ENCODE measurements at places on chromosomes 4 and X. TPM values are rescaled to one million over a fixed set of nuclear protein-coding genes. Genes with fewer than 3 reads are reported as not detected.

GRCh38 chrX:14616301-14616700 lies 87.0 kb downstream of the GLRA2 start:
- no peak for DNase-seq

GRCh38 chr4:149604827-149605226 lies 210.8 kb downstream of the IQCM start:
- no peak for DNase-seq

The DDX53 gene
- total RNA-seq: not detected

GRCh38 chr4:9994246-9994847 lies 26.9 kb downstream of the SLC2A9 start:
- DNase-seq: no peak

DNA sequence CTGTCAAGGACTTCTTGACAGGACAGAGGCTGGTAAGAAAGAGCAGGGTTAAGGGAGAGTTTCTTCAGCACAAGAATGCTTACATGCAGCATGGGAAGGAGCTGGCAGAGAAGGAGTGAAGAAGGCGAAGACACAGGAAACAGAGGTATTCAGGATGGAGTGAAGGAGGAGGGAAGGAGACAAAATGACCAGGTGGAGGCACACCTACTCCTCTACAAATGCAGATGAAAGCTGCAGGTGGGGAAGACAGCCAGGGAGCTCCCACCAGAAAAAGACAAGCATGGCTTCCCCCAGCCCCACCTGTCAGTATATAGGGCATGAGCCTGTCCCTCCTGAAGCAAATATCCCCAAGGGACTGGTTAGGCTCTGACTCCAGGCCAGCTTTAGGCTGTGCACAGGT lies 29.6 kb upstream of the NKRF start:
- DNase-seq: no peak

DNA sequence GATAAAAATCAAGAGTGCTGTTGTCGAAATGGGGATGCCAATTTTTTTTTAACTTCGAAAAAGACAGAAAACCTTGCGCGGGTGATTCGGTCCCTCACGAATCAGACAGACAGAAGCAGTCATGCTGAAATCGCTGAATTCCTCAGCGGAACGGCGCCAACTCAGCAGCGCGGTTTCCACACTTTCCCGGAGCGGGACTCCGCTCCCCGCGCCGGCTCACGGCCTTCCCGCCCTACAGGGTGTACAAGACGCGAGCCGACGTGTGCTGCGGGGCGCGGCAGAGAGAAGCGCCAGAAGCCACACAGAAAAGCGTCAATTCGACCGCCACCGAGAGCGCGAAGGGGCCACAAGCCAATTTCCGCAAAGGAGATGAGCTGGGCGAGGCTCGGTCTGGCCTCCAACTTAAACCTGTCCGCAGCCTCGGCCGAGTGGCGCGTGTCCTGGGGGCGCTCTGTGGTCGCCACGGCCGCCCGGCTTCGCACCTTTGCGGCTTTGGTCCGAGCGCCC lies 1.3 kb downstream of the NEXMIF start:
- no peak for DNase-seq

The EVC gene
- 24.1 TPM for total RNA-seq

The PAPSS1 gene
- total RNA-seq: 44.7 TPM

The KIT gene
- total RNA-seq: 21.0 TPM

DNA sequence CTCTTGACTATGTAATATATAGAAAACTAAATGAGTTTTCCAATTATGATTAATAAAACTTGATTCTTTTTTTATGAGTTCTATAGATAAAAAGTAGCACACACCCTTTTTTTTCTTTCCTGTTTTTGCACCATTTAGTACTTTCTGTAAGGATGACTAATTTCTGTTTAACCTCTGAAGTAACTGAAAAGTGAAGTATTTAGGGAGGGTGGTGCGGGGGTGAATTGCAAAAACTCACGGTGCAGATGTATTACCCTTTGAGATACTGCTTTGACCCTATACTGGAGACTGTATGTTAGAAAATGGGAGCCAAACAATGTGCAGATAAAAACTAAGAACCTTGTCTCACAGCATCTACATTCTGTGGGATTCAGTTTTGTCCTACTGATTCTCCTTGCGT lies 471.6 kb downstream of the DTHD1 start:
- no peak for DNase-seq

The S100P gene
- total RNA-seq: 2,292 TPM

The STK32B gene
- 0.94 TPM for total RNA-seq

The CLCN4 gene
- 2.2 TPM for total RNA-seq

DNA sequence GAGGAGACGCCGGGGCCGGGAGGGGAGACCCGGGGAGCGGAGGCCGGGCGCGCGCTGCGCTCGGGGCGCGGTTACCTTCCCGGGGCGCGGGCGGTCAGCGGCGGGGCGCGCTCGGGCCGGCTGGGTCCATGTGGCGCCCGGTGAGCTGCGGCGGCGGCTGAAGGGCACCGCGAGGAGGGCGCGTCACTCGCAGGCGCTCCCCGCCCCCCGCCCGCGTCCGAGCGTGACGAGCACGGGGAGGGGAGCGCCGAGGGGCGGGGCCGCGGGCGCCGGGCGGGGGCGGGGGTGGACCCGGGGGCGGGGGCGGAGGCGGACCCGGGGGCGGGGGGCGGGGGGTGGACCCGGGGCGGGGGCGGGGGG lies at the start of gene CPLX1:
TSS of gene CPLX1 (minus strand) at position 159 of the 360 bp plus-strand sequence. CDS start 1,607 bp downstream, outside the sequence.
- no peak for DNase-seq

- no peak for DNase-seq
These were observed 256.1 kb upstream of the ADGRL3 start for GRCh38 chr4:60944060-60944459.

The CT83 gene
- total RNA-seq: not detected

GRCh38 chr4:88623097-88623496 lies 30.8 kb downstream of the HERC3 start:
- DNase-seq: no peak

DNA sequence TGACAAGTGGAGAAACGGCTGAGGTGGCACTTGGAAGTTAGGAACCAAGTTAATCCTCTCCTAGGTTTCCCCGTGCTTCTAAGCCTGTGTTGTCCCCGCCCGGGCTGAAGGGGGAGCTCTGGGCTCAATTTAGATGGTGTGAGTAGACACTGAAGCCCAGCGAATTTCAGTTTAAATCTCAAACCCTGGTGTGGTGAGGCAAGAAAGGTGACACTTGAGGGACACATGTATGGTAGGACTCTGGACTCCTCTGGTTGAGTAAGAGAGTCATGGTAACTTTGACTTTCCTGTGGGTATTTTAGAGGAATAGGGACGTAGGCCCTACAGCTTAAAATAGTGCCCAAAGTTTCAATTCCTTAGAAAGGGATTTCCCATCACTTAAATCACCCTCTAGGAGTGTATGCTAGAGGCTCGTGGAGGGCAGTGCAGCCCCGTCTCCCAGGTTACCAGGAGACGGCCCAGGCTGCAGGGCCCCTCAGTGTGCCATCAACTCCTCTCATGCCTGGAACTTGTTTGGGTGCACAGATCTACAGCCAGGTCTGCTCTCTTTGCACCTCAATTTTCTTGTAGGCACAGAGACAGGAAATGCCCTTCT lies 24.0 kb downstream of the HAND2 start:
- DNase-seq: no peak

The SSX3 gene
- total RNA-seq: not detected

GRCh38 chr4:8400632-8401325 lies 39.7 kb downstream of the ACOX3 start:
- DNase-seq: no peak

GRCh38 chr4:139214039-139214534 lies 37.1 kb upstream of the ELF2 start:
- DNase-seq: peak; percentile 45

GRCh38 chr4:139633661-139634060 lies 32.0 kb upstream of the MGST2 start:
- no peak for DNase-seq

The TMPRSS11D gene
- total RNA-seq: not detected

The USP17L13 gene
- not detected for total RNA-seq

DNA sequence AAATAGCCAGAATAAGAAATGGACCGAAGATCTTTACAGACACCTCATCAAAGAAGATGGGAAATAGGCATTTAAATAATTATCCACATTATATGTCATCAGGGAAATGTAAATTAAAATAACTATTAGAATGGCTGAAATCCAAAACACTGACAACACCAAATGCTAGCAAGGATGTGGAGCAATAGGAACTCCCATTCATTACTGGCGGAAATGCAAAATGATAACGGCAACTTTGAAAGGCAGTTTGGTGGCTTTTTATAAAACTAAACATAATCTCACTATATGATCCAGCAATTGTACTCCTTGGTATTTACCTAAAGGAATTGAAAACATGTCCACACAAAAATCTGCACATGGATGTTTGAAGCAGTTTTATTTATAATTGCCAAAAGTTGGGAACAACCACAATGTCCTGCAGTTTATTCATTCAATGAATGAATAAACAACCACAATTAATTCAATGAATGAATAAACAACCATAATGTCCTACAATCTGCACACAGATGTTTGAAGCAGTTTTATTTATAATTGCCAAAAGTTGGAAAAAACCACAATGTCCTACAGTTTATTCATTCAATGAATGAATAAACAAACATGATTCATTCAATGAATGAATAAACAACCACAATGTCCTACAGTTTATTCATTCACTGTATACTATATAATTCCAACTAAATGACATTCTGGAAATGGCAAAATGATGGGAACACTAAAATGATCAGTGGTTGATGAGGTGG lies 117.6 kb upstream of the PCDH18 start:
- DNase-seq: no peak

GRCh38 chr4:16077786-16078185 lies 6.0 kb downstream of the PROM1 start:
- no peak for DNase-seq

The SRPX2 gene
- total RNA-seq: 89.0 TPM

The EGFL6 gene
- 0.78 TPM for total RNA-seq

- DNase-seq: no peak
These were observed 287.6 kb downstream of the ARHGAP24 start for GRCh38 chr4:85762529-85762871.

GRCh38 chr4:148737061-148737770 lies 295.0 kb upstream of the NR3C2 start:
- no peak for DNase-seq

DNA sequence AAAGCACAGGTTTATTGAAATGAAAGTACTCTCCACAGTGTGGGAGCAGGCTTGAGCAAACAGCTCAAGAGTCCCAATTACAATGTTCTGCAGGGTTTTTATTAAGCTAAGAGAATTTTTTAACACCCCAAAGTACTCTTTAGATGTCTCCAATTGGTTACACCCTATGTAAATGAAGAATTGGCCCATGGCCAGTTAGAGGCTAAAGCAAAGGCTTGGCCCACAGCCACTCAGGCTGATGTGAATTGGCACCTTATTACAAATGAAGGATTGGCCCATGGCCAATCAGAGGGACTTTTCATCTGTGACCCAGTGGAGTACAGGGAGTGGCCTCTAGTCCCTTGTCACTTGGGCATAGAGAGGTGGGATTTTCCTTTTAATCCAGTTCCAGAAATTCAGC lies 30.1 kb upstream of the IQCM start:
- no peak for DNase-seq

The TEX13D gene
- not detected for total RNA-seq

- no peak for DNase-seq
These were observed 3.7 kb upstream of the FGB start for GRCh38 chr4:154559141-154559493.

GRCh38 chr4:85431156-85431555 lies 43.8 kb upstream of the ARHGAP24 start:
- no peak for DNase-seq

The GNRHR gene
- total RNA-seq: not detected

The TLR3 gene
- total RNA-seq: 28.6 TPM

The PLS3 gene
- total RNA-seq: 119 TPM
